ENCODE measurements at places on chromosomes 2 and 18. TPM values are rescaled to one million over a fixed set of nuclear protein-coding genes. Genes with fewer than 3 reads are reported as not detected.
A peak's percentile ranks its signal among the peaks of the same experiment; 100 is the strongest.

GRCh38 chr18:27175914-27176313, 9.2 kb downstream of the CHST9 start:
- no peak for DNase-seq

- DNase-seq = no peak
Measured at GRCh38 chr2:28709101-28709500, 42.5 kb upstream of the PPP1CB start.

EVA1A gene
- 2.3 TPM for total RNA-seq

CFC1 gene
- not detected for total RNA-seq

RELCH gene
- total RNA-seq = 71.3 TPM

PDCD1 gene
- total RNA-seq = not detected

DNA sequence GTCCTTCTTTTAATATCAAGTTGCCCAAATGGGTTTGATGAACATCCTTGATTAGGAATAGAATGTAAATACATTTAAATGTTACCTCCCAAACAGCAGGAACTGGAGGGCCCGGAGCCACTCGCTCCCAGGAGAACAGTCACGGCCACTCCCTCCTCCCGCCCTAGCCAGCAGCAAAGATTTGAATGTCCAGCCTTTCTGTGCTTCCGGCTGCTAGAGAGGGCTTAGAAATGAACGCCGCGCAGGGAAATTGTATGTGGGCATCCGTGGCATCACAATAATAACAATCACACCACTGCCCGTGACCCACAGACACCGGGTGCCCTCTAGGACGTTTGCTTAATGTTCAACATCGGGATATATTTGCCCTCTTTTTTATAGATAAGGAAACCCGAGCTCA, 164.9 kb upstream of the SALL3 start:
- DNase-seq = no peak

GRCh38 chr18:76259096-76259495, 235.9 kb downstream of the ZNF516 start:
- DNase-seq = no peak

DNA sequence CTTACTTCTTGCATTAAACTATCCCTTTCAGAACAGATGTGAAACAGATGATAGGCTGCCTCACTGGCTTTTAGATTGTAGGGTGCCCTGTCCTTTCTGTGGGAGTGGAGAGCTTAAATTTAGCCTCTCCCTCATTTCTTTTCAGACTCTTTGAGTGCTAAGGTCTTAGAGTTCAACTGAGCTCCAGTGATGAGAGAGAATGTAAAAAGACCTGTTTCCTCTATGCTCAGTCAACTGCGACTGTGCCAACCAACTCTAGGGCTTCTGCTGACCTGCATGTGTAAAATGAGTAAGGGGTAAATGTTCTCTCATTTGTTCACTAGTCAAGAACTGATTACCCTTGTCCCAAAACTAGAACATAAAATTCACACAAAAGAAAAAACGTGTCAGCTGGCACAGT, 104.8 kb upstream of the TGFA start:
- DNase-seq = no peak

DNA sequence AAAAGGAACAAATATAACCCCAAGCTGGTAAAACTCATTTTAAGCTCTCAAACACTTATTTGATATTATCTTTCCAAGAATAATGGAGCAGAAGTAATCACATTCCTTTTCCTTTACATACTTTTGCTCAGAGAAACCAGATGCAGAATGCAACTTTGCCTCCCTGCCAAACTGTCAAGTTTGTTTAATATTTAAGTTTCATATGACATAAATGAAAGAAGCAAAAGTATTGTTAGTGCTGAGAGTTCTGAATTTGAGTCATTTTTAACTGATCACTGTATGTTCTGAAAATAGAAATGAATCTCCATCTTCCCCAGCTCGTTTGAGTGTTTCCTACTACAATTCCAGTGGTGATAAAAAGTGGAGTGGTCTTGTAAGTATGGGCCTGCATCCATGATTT, 423.4 kb downstream of the PID1 start:
- DNase-seq = no peak

GRCh38 chr18:55484773-55485172, 103.2 kb downstream of the TCF4 start:
- no peak for DNase-seq

PKP4 gene
- 35.6 TPM for total RNA-seq

DNA sequence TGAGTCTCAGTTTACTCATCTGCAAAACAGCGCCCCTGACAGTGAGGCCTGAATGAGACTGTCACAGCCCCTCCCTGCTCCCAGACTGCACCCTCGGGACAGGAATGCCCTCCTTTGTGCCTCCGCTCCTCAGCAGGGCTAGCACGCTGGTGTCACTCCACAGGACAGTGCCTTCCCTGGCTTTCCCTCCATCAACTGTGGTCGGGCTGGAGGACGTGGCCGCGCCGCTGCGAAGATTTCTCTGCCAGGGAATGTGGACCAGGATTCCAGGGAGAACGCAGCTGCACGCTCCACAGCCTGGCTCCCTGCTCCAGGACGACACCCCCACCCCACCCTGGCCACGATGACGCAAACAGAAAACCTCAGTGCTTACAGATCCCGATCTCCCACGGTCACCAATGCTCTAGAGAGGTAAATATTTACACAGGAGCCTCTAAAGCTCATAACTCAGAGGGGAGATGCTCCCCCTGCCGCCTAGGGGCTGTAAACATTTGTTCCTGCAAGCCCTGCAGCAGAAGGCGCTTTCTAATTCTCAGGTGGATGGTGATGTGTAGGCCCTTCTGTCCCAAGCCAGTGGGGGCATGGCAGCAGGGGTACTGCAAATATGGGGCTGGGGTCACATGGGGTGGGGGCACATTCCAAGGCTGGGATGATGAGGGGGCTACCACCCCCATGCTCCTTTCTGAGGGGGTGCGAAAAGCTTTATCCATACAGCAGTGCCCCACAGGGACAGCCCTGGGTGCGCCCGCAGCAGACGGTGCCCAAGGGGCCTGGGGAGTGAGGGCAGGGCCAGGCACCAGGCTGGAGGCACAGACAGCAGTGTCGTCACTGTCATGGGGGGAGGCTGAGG, 12.4 kb downstream of the HS6ST1 start:
- peak; percentile 82 for DNase-seq

- no peak for DNase-seq
Measured at GRCh38 chr18:44601447-44601846, 79.2 kb upstream of the SETBP1 start.

- no peak for DNase-seq
Measured at GRCh38 chr2:70520825-70521224, 32.8 kb downstream of the TGFA start.

- no peak for DNase-seq
Measured at GRCh38 chr2:130366720-130367119, 10.9 kb downstream of the PTPN18 start.

DNA sequence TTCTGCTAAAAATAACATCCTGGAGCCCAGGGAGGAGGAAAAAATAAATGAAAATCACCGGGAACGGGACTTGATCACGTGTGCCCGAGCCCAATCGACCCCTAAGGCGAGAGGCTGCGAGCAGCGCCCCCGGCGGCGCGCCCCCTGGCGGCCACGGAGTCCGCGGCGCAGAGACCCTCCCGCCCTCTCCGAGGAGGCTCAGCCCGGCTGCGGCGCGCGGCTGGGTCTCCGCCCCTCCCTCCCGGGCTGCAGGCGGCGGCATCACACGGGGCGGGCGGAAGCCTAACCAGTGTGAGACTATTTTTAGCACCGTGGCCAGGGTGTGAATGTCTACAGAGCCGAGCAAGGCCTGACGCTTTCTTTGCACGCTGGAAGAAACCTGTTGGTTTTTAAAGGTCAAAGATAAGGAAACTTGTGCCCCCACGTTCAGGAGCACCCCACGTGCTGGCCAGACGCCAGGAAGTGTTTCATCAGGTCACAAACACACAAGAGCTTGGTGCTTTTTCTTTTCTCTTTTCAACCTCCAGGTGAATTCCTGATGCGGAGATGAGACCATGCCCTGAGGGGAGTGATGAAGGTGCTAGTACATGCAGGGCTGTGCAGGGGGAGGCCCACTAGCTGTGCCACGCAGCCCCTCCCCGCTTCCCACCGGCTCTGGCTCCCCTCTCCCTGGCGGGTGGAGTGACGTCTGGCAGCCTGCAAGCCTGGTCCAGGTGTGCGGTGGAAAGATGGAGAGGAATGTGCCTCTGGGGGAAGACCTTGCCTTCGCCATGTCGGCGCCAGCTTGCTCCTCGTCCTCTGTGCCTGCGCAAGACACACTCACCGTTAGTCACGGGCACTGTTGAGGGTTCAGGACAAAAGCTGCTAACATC, 35.3 kb upstream of the DNMT3A start:
- peak; percentile 79 for DNase-seq

GRCh38 chr2:117056376-117056748, 758.1 kb upstream of the DDX18 start:
- no peak for DNase-seq

GRCh38 chr2:46387292-46387691, 90.1 kb downstream of the EPAS1 start:
- DNase-seq = peak; percentile 1

DNA sequence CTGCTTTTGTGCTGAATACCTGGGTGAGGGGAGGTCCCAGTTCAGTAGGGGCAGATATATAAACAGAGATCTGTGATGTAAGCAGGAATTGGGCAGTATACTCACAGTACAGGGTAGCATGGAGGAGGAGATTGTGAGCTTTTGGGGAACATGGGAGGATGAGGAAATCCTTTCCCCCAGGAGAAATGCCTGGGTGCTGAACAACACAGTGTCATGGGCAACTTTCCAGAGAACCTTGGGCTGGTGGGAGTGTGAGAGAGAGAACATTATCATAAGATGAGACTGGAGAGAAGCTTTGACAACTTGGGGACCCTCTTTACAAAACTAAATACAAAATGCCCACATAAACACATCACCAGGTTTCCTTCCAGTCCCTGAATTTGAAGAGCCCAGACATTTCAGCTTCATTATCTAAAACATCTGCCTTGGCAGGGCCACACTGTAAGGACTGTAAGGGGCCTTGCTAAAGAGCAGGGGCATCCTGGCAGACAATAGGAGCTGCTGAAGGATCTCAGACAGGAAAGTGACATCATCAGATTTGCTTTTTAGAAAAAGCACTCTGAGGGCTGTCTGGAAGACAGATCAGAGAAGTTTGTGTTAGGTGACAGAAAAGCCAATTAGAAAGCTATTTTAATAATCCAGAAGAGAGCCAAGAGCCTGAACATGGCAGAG, 303.1 kb upstream of the FBXO11 start:
- no peak for DNase-seq

QPCT gene
- total RNA-seq = 6.3 TPM

GRCh38 chr2:26854283-26854827, 6.4 kb downstream of the DPYSL5 start:
- DNase-seq = no peak

DNA sequence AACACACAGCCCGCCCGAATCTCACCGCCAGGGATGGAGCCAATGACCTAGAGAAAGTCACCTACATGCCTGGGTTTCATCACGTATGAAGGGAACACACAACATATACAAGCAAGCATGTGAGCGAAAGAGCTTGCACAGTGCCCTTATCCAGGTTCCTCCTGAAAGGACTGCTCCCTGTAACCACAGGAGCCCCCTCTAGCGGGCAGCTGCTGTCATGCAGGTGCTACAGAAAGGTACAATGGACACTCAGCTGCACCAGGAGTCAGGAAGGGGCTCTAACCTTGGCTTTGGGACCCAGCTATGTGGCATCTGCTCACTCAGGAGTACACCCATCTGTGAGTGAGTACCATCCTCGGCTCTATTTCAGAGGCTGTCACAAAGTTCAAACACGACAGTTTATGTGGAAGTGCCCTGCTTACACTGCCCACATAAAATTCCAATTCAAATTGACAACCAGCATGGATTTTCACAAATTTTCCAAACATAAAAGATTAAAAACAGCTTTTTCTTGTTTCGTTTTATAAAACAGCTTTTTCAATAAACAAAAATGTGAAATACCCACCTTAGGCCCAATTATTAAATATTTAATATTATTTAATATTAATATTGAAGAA, 3.5 kb downstream of the NDUFA10 start:
- peak; percentile 35 for DNase-seq

DNA sequence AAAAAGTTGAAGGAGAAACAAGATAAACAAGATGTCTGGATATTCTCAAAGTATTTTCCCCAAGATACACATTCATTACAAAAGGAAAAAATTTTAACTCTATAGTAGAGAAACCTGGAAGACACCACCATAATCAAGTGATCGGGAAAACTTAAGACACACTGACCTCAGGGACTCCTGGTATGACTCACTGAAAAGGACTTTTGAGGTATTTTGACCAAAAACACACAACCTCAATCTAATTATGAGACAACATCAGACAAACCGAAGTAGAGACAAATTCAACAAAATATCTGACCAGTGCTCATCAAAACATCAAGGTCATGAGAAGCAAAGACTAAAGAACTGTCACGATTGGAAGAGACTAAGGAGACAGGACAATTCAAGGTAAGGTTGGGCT, 34.7 kb downstream of the LPIN2 start:
- DNase-seq = no peak

SLC20A1 gene
- total RNA-seq = 18.4 TPM

- no peak for DNase-seq
Measured at GRCh38 chr2:171402906-171403580, 30.7 kb downstream of the METTL8 start.

DNA sequence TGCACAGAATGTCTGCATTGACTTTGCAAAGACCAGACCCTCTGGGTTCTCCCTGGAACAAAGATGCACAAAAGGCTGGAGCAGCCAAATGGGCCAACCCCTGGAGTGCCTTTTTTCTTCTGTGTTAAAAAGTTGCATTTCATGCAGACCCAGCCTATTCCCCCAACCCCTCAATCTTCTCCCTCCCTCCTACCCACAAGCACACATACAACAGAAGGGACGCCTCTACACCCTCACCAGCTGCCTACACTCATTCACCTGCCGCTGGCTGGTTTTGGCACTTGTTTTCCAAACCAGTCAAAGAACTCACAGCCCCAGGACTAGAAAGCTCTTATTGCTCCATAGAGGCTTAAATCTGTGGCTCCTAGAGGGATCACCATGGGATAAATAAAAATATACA, 16.6 kb downstream of the MARCHF4 start:
- no peak for DNase-seq

GRCh38 chr2:183057333-183057985, 19.2 kb upstream of the NCKAP1 start:
- DNase-seq = no peak

CCDC148 gene
- 0.77 TPM for total RNA-seq

GRCh38 chr2:121363632-121364420, 78.8 kb upstream of the TFCP2L1 start:
- no peak for DNase-seq

TM4SF20 gene
- not detected for total RNA-seq

DNA sequence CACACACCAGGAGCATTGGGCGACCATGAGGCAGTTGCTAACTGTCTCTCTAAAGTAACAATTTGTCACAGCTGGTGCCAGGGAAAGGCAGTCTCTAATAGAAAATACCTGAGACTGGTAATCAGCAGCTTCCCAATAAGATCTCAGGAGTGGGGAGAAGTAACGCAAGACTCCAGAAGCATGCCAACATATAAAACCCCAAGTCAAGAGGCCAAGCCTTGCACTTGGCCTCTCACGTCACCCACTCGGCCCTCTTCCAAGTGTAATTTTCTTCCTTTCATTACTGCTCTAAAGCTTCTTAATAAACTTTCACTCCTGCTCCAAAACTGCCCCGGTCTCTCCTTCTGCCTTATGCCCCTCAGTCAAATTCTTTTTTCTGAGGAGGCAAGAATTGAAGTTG, 455.6 kb upstream of the ACVR2A start:
- DNase-seq = no peak

GRCh38 chr2:69742322-69742952, 503 bp downstream of the ANXA4 start:
- DNase-seq = no peak

All from uterus (tissue), 4 donors.